Stimulated activated CD8-positive, alpha-beta memory T cell treated with anti-CD3 and anti-CD28 coated beads, Interleukin-15, amount 100 ng/mL, for 48 hours (primary cell): ENCODE measurements at places on chromosomes 5 and 9.

- no peak for DNase-seq
Measured at GRCh38 chr9:22044583-22044982, 35.5 kb upstream of the CDKN2B start.

DNA sequence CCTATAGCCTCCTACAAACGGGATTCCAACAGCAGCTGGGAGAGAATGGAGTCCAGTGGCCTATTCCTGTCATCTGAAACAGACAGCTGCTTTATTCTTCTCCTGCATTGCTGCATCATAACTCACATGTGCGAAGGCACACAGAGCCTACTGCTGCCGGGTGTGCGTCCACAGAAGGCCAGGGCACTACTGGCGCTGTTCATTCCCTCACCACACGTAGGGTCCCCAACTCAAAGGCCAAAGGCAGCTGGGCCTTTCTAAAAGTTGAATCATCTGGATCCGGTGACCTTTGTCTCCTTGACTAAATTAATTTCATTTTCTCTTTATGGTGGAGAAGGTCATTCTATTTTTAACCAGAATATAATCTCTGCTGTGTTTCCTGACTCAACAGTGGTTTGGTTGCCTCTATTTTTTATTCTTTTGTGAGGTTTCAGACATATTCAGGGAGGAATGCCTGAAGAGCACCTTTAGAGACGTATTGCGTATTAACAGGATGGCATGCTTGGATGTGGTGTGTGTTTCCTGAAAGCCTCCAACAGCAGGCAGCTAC lies 10.8 kb upstream of the SPATA24 start:
- DNase-seq: no peak

GRCh38 chr9:81666123-81666522 lies 23.2 kb downstream of the TLE1 start:
- no peak for DNase-seq

GRCh38 chr5:107864793-107865192 lies 194.1 kb upstream of the EFNA5 start:
- no peak for DNase-seq

- DNase-seq: peak; percentile 6
Measured at GRCh38 chr5:16550316-16550952, 66.4 kb downstream of the RETREG1 start.

GRCh38 chr5:34533582-34534522 lies 122.3 kb upstream of the RAI14 start:
- DNase-seq: no peak

DNA sequence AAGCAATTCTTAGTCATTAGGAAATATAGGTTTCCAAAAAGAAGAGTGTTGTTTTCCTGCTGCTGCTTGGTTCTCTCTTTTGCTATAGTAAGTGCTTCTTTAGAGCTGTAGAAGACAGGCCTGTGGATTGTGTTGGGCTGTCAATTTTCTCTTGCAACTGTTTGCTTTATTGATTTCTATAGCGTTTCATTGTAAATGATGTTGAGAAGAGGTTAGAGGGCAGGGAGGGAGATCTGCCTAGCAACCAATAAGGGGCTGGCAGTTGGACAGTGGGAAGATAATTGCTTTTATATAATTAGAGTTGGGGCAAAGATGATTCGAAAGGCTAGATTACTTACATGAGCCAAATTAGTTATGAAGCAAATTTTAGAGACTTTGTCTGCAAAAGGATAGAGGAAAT lies 11.1 kb downstream of the UNC13B start:
- no peak for DNase-seq

- DNase-seq: no peak
Measured at GRCh38 chr9:33677961-33678360, 117.4 kb upstream of the PRSS3 start.

DNA sequence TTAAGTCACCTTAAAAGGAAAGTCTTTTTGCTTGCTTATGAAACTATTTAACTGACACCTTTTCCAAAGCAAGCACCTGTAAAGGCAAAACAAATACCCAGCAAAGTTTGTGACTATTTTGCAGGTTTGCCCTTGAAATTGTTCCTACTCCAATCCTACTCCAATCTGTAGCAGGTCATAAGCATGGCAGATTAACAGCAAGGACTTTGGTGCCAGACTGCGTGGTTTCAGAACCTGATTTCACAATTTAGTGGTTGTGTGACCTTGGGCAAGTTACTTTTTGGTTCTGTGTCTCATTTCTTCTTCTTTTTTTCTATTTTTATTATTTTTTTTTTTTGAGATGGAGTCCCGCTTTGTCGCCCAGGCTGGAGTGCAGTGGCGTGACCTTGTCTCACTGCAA lies 282.1 kb downstream of the RFX3 start:
- DNase-seq: no peak

DNA sequence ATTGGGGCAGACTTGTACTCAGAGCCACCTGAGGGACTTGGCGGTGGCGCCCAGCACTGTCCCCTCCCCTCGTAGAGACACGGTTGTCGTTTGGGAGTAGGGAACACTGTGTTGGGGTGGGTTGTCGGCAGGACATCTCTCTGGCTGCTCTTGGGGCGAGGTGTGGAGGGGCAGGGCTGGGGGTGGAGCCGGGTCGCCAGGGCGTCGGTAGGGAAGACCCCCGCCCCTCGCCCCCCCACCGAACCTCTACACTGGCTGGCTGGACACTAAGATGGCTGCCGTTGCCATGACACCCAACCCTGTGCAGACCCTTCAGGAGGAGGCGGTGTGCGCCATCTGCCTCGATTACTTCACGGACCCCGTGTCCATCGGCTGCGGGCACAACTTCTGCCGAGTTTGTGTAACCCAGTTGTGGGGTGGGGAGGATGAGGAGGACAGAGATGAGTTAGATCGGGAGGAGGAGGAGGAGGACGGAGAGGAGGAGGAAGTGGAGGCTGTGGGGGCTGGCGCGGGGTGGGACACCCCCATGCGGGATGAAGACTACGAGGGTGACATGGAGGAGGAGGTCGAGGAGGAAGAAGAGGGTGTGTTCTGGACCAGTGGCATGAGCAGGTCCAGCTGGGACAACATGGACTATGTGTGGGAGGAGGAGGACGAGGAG lies 778 bp downstream of the TRIM41 start:
- no peak for DNase-seq

GRCh38 chr9:77651203-77651602 lies 3.1 kb upstream of the GNA14 start:
- no peak for DNase-seq

- no peak for DNase-seq
Measured at GRCh38 chr5:134022333-134022732, 17.6 kb upstream of the VDAC1 start.

DNA sequence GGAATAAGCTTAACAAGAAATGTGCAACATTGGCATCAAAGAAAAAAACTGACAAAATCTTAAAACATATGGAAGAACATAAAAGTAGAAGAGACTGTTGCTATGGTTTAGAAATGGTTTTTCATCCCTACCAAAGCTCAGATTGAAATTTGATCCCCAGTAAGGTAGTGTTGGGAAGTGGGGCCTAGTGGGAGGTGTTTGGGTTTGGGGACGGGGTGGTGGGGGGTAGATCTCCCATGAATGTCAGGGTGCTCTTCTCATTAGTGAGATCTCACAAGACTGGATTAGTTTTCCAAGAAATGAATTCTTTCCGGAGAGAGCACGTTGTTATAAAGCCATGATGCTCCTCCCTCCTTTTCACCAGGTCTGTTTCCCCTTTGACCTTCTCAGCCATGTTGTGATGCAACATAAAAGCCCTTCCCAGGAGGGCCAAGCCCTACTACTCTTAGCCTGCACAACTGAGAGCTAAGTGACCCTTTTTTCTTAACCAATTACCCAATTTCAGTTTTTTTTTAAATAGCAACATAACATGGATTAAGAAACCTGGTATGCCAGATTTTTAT lies 10.6 kb downstream of the TMEM167A start:
- no peak for DNase-seq

DNA sequence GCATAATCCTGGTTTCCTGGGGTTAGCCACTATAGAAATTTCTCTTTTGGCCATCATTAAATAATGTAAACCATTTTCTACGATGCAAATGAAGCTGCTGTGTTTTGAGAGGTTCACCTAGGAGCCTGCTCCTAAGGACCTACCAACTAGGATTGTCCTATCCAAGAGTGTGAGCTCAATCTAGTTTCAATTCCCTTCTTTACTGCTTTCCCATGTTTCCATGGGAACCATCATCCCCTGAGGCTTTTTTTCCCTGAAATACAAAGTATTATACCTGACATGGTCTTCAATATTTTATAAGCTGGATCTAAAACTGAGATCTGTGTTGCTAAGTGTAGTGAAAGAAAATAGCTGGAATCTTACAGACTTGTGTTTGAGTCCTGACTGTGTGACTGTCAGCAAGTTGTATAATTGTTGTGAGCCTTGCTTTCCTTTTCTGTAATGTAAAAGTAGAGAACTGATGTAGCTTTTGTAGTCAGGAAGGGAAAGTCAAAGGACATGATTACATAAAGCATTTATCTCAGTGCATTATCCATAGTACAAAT lies 453.2 kb downstream of the PRR16 start:
- no peak for DNase-seq

- no peak for DNase-seq
Measured at GRCh38 chr9:133600739-133601138, 8.4 kb downstream of the FAM163B start.

DNA sequence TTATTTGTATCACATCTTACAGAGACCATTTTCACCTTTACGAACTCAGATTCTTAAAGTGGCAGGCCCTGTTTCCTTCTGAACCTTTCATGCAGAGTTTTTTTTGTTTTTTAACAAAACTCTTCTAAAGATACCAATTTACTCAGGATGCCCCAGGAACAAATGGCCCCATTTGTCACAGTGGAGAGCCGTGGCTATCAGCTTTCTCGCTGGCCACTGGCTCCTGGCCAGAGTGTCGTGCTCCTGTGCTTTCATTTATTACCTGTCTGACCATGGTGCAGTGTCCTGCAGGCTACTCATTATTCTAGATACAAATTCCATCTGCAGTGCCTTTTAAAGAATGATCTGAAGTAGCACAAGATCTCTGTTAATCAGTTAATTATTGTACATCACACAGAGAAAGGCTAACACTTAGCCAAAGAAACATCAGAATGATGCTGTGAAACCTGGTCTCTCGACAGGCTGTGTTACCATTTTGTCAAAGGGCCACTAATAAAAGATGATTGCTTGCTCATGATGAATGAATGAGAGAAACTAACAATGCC lies 27.8 kb downstream of the ADRA1B start:
- DNase-seq: no peak

DNA sequence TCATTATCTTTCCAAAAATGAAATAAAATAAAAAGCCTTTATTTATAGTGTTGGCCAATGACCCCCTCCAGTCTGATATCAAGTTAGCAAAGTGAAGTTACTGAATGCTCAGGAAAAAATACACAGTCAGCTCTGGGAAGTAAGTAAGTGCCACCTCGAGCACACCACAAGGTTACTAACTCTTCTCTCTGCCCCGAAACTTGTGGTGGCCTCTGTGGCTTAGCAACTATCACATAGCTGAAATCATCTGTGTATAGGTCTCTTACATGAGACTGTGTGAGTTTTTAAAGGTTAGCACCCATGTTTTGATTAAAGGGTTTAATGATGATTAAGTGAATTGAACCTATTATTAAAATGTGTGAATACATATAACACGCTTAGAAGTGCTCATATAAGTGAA lies 161.4 kb upstream of the KLF4 start:
- DNase-seq: no peak
